Muscle of leg (tissue), 16 donors: ENCODE measurements at places on chromosomes 6 and 20. TPM values are rescaled to one million over a fixed set of nuclear protein-coding genes. Genes with fewer than 3 reads are reported as not detected.

DNA sequence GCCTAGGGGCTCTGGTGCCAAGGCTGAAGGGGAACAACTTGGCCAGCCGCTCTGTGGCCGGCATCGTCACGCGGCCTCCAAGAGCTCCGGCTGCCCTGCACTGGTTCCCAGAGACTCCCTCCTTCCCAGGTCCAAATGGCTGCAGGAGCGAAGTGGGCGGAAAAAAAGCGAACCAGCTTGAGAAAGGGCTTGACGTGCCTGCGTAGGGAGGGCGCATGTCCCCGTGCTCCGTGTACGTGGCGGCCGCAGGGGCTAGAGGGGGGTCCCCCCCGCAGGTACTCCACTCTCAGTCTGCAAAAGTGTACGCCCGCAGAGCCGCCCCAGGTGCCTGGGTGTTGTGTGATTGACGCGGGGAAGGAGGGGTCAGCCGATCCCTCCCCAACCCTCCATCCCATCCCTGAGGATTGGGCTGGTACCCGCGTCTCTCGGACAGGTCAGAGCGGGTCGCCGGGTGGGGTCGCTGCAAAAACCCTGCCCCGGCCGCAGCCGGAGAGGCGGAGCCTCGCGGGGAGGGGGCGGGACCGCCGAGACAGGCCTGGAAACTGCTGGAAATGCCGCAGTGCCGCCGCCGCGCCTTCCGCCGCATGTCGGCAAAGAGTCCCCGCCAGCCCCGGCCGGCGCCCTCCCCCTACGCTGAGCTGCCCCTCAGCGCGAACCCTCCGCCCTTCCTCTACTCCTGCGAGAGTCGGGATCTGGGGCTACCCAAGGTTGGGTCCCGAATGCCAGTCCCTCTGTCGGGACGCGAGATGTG is 814 bp upstream of the HSP90AB1 start:
- DNase-seq, result peak; percentile 94

DNA sequence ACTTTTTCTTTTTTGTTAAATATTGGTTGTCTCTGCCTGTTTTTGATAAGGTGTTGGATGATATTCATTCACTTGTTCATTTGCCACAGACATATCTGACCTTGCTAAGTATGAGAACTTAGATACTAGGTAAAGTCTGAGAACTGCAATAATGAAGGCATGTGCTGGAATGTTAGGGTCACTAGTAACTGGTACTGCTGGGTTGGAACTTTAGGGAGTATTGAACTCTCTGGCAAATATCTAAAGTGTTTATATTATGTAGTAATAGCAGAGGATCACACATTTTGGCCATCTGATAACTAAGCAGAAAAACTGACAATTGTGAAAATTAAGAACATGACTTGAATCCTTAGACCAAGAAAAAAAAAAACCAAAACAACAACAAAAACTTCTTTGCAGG is 162.7 kb downstream of the MEI4 start:
- DNase-seq, result no peak

GRCh38 chr20:19915111-19915798 is 101.9 kb upstream of the NAA20 start:
- DNase-seq, result peak; percentile 46

DNA sequence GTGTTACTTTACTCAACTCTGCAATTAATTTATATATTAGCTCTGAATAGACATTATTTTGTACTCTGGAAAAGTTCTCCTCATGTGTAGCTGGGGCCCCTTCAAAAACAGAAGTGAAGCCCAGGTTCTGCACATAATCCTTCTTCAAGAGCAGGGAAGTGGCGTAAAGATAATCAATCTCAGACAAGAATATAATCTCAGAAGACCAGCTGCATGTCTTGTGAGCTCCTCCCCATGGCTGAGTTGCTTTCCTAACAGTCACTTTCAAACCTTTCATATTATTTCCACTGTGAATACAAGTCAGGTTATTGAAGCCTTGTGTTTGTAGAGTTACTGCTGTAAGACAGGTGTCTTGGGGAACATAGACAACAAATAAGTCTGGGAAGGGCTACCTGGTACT is 691.9 kb downstream of the RFPL4B start:
- DNase-seq, result no peak

DNA sequence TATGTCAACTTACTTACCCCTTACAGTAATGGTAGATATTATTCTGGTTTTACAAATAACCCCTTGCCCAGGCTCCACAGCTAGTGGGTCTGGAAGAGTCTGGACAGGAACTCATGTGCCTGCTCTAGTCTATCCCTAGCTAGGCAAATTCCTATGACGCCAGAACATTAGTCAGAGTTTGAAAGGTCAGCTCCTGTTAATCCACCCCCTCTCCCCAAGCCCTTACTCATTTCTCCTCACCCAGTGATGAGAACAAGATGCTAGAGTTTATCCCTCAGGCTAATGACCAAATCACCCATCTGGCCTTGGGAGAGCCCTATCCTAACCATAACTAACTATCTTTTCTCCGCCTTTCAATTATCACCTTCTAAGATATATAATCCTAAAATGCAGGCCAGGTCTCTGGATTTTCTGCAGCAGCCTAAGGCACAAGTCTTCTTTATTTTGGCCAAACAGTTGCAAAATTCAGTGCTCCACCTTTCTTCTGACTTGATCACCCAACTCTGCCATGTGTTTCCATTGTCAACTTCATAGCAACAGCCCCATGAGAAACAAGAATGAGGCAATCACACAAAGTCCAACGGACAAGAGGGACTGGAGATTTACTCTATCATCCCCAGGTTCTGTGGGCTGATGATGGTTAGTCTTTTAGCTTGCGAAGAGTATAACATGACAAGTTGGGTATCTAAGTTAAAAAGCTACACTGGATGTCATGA is 113.3 kb downstream of the TASP1 start:
- no peak for DNase-seq

DNA sequence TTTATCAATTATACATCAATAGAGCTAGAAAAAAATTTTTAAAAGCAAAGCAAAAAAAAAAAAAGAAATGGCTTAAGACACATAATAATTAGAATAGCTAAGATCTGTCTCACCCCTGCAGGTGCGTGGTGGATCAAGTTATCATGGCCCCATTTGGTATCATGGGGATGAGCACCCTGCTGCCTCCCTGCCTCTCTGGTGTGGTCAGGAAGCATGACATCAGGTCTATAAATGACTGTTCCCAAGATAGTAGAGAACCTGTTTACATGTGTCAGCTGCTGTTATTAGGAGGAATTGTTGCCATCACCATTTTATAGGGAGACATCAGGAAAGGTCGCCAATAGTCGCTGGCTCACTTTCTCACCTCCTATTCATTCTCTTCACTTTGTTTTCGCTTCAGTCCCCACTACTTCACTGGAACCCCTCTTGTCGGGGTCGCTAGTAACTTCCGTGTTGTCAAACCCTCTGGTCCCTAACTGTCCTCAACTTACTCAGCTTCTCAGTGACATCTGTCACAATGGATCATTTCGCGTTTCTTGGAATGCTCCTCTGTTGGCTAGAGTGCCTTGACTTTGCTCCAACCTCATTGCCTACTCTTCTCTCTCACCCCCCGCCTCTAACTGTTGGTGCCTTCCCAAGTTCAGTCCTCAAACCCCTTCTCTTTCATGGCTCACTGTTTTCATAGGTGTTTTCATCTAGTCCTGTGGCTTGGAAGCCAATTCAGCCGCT is 4.7 kb downstream of the DNTTIP1 start:
- peak; percentile 72 for DNase-seq

DNA sequence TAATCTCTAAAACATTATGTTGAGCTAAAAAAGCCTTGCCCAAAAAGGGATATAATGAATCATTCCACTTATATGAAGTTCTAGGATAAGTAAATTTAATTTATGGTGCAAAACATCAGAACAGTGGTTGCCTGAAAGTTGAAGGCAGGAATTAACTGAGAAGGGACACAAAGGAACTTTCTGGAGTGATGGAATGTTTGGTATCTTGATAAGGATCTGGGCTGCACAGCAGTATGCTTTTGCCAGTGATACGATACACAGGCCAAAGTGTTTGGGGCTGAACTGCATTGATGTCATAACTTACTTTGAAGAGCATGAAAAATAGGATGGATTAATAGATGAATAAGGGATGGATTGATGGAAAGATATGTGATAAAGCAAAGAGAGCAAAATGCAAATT is 146.1 kb upstream of the LRFN2 start:
- no peak for DNase-seq

GRCh38 chr6:16849280-16849987 is 88.2 kb upstream of the ATXN1 start:
- DNase-seq, result peak; percentile 59

GRCh38 chr6:101926149-101926925 is 532.8 kb downstream of the GRIK2 start:
- DNase-seq, result no peak

- DNase-seq, result peak; percentile 31
These were observed 163.5 kb upstream of the MLN start for GRCh38 chr6:33967265-33967767.

DNA sequence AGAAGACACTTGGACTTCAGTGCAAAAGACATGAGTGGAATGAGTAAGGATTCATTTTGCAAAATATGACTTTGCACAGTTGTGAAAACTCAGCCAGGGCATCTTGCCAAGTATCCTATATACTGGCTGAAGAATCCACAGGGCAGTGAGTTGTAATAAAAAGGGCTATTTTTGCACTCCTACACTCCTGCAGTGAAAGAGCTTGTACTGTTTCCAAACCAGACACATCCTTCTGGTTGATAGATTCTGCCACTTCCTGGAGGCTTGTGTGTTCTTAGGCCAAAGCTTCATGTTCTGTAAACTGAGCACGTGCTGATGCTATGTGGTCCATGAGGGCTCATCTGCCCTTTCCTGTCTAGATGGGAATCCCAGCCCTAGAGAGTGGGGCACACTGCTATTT is 34.9 kb downstream of the GMPR start:
- DNase-seq, result peak; percentile 76

DNA sequence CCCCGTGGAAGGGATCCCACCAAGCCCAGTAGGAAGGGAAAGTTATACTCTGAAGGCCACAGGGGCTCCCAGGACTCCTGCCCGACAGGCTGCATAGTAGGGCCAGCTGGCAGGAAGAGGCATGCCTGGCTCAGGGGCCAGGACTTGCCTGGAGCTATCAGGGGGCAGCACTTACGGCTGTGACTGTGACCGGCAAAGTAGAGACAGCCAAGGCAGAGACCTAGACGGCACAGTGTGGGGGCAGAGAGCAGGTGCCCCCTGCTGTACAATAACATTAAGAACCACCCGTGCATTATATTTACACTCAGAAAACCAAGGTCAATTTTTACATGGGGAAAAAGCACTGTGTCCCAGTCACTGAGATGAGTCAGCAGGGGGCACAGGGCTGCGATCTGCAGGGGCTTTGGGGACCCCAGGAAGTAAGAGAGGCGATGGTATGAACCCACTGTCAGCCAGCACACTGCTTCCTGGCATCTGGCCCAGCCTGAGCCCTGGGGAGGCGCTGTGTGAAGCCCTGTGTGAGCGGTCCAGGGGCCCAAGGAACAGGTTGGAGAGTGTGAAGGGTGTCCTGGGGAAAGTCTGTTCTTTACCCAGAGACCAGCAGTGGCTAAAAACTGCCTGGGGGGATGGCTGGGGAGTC is 9.9 kb downstream of the CCDC167 start:
- DNase-seq, result no peak

- DNase-seq, result no peak
These were observed 186.6 kb downstream of the DOK5 start for GRCh38 chr20:54661880-54662465.

GRCh38 chr6:113540466-113540865 is 316.7 kb upstream of the MARCKS start:
- DNase-seq, result no peak

DNA sequence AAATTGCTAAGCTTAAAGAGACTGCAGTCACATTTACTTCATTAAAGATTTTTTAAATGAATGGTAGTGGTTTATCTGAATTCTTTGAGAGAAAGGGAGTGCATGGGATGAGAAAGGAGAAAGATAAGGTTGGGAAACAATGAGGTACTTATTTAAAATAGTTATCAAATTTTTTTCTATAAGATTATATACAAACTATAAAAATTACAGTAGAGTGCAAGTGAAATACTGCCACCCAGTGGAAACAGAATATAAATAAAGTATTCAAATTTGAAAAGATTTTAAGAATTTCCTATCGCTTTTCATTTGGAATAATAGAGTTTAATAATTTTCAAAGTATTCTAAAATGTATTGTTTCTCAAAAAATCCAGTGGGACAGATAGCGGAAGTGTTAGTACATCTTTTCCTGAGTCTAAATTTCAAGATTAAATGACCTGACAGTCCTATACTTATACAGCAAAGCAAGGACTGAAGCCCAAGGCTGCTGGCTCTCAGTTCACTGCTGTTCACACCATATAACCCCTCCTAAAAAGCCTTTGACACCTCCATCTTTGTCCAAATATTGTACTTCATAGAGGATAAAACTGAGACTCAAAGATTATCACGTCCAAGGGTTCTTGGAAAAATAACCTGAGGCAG is 31.1 kb downstream of the EPM2A start:
- DNase-seq, result peak; percentile 32

Gene GABRR2
- 0.53 TPM for total RNA-seq

Gene PTCHD4
- total RNA-seq, result 0.98 TPM

Gene BNIP5
- total RNA-seq, result 0.04 TPM

Gene PPP1R14C
- 30.2 TPM for total RNA-seq
